ENCODE measurements at places on chromosomes 6 and 20.

GRCh38 chr6:130473886-130474285 lies 108.1 kb downstream of the TMEM200A start:
- DNase-seq, result no peak

GRCh38 chr20:48198929-48199451 lies 413.7 kb upstream of the SULF2 start:
- no peak for DNase-seq

- no peak for DNase-seq
These were observed 138.9 kb upstream of the TMEM170B start for GRCh38 chr6:11398451-11399326.

- no peak for DNase-seq
These were observed 23.2 kb downstream of the ID4 start for GRCh38 chr6:19860235-19860877.

DNA sequence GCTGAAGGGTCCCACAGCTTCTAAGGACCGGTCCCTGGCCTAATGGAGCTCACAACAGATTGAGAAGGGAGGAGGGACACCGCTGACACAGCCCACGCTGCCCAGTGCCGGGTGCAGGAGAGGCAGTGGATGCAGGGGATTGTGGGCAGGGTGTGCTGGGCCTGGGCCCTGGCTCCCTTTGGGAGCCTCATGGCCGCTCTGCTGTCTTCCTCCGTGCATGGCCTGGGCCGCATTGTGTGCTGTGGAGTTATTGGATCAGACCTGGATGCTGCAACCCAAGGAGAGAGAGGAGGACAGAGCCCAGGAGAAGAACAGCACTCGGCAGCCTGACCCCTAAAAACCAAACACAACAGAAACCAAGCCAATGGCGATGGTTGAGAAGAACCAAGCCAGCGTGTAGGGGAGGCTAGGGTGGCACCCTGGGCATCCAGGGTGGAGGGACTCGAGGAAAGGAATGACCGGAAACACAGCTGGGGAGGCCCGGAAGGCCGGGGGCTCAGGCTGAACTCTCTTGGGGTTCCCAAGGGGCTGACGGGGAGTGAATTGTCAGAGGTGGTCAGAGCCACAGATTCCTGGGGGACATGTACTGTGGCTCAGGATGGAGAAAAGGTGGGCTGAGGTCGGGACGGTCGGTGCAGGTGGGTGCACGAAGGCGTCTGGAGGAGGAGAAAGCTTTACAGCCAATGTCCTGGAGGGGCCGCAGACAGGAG lies 41.0 kb downstream of the ERMARD start:
- no peak for DNase-seq

DNA sequence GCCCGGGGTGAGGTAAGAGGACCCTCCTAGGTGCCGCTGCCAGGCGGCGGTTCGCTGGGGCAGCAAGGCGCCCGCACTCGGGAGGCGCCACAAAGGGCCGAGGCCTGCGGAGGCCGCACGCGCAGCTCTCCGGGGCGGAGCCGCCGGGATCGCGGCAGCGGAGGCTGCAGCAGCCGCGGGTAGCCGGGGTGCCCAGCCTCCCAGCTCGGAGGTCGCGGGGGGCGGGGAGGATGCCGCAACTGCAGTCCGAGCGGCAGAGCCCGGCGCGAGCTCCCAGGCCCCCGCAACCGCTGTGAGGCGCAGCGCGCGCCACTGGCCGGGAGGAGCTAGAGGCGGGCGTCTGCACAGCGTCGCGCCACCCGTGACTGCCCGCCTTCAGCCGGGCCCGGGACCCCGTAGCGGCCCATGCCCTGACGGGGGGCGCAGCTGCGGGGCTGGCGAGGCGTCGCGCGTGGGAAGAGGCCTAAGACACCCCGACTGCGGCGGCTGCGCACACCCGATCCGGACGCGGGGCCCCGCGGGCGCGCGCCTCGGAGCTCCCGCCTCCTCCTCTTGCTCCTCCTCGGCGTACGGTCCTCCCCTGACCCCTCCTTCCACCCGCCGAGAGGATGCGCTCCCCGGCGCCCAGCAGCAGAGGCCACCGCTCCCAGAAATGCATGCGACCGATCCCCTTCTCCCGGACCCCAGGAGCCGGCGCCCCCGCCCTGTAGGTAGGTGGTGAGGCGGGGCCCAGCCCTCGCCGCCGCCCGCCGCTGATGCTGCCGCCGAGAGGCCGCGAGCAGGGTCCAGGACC lies at the start of gene NCOA7:
Gene NCOA7 (plus strand): TSS at position 603 of the 793 bp plus-strand sequence. CDS start 24,395 bp downstream, outside the sequence.
- peak; percentile 93 for DNase-seq

- no peak for DNase-seq
These were observed 68.8 kb upstream of the LTV1 start for GRCh38 chr6:143774347-143774746.

GRCh38 chr20:23087587-23088251 lies 1.6 kb upstream of the CD93 start:
- DNase-seq, result no peak

GRCh38 chr6:167475947-167476346 lies 151.1 kb downstream of the TTLL2 start:
- peak; percentile 37 for DNase-seq

DNA sequence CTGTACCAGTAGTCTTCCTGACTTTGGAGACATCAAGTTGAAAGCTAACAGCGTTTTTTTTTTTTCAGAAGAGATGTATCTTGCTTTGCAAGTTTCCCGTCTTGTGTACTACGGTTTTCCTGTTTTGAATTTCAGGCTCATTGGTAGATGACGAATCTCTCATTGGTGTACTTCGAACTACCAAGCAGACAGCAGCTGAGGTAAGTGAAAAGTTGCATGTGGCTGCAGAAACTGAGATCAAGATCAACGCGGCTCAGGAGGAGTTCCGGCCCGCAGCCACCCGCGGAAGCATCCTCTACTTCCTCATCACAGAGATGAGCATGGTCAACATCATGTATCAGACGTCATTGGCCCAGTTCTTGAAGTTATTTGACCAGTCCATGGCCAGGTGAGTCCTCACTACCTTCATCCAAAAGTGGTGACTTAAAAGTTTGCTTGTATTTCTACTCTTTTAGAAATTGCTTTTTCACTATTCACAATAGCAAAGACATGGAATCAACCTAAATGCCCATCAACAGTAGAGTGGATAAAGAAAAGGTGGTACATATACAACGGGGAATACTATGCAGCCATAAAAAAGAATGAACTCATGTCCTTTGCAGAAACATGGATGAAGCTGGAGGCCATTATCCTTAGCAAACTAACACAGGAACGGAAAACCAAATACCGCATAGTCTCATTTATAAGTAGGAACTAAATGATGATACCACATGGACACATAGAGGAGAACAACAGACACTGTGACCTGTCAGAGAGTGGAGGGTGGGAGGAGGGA lies 110.6 kb upstream of the GLP1R start:
- no peak for DNase-seq

DNA sequence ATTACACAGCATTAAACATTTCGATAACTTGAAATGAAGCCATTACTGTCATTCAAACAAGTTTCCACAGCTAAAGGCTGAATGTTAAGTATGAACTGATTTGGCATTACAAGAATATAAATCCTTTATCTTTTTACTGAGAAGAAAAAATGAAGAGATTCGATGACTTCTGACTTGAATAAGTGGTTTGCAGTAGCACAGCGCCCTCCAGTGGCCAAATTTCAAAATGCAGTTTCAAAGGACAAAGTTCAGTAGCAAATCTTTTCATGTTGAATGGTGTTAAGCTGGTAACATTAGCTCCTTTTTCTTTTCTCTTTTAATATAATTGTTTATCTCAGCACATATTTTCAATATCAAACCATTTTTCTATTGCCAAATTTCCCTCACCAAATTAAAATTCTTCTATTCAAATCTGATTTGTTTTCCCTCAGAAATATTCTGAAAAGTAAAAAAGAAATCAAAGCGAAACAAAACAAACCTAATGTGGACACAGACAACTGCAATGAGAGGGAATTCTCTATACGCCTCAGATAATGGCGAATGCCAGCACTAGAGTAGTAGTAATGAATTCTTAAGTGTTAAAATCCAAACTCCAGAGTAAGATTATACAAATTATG lies 145.7 kb downstream of the BTBD9 start:
- peak; percentile 91 for DNase-seq

GRCh38 chr6:107753778-107754177 lies 70.3 kb downstream of the SCML4 start:
- no peak for DNase-seq

GRCh38 chr20:11454966-11455799 lies 462.5 kb upstream of the BTBD3 start:
- DNase-seq, result no peak

DNA sequence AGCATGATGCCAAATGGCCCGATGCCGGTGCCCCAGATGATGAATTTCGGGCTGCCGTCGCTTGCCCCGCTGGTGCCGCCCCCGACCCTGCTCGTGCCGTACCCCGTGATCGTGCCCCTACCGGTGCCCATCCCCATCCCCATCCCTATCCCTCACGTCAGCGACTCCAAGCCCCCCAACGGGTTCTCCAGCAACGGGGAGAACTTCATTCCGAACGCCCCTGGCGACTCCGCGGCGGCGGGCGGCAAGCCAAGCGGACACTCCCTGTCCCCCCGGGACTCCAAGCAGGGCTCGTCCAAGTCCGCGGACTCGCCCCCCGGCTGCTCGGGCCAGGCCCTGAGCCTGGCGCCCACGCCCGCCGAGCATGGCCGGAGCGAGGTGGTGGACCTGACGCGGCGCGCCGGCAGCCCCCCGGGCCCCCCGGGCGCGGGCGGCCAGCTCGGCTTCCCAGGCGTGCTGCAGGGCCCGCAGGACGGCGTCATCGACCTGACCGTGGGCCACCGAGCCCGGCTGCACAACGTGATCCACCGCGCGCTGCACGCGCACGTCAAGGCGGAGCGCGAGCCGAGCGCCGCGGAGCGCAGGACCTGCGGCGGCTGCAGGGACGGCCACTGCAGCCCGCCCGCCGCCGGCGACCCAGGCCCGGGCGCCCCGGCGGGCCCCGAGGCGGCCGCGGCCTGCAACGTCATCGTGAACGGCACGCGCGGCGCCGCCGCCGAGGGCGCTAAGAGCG lies 144.6 kb downstream of the SOBP start:
- no peak for DNase-seq

DNA sequence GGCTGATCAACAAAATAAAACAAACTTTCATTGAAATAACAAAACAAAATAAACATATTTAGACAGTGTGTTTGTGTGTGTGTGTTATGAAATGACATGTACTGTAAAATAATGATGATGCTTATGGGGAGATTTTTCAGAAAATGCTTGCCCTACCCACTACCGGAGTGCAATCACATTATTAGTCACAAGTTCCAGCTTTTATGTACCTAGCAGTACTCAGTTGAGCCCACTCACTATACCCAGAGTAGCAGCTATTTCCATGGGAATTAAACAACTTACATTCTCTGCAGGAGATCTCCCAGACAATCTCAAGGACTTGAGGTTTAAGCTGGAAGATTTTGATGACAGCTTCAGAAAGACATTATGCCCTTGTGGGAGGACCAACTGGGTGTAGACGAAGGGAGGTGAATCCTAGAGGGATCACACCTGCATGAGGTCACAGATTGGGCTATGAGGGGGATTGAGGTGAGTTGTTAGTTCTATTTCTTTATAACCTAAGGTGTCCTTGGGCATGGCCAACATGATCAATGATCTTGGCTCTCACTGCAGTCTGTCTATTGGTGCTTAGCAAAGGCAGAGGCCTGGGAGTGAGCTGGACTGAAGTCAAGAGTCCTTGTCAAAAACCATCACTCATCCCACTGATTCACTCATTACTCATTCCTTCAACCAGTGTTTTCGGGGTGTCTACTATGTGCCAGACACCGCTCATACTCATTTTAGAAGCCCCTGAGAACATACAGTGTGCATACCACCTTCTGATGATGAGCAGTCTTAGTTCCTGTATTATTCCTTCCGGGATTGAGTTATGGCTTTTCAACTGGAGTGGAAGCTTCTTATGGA lies 6.7 kb upstream of the CLIC5 start:
- no peak for DNase-seq

GRCh38 chr20:13611611-13612125 lies 27.1 kb downstream of the TASP1 start:
- DNase-seq, result no peak

- no peak for DNase-seq
These were observed 27.6 kb downstream of the GABRR2 start for GRCh38 chr6:89287351-89288028.

GRCh38 chr6:34602318-34603111 lies 46.4 kb upstream of the SPDEF start:
- no peak for DNase-seq

DNA sequence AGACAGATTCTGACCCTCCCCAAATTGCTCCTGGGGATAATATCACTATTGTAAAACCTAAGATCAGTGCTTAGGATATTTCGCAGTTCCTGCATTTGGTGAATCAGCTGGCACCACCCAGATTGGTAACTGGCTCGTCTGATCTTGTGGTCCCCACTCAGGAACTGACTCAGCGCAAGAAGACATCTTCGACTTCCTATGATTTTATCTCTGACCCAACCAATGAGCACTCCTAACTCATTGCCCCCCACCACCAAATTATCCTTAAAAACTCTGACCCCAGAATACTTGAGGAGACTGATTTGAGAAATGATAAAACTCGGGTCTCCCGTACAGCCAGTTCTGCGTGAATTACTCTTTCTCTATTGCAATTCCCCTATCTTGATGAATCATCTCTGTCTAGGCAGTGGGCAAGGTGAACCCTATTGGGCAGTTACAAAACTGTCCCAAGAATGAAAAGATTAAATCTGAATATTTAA lies 55.7 kb upstream of the PRND start:
- peak; percentile 83 for DNase-seq

GRCh38 chr6:133245007-133245406 lies 3.9 kb downstream of the EYA4 start:
- no peak for DNase-seq

DNA sequence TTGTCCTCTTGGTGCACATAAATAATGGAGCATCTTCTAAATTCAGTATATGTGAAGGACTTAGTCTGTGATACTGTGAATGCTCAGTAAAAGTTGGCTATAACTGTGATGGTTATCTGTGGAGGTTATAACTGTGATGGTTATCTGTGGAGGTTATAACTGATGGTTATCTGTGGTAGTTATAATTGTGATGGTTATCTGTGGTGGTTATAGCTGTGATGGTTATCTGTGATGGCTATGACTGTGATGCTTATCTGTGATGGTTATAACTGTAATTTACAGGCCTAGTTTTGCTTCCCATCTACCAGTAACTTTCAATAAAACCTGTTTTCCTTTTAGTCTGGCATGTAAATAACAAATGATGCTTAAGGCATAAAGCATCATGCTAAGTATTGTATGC lies 16.5 kb downstream of the PTK7 start:
- DNase-seq, result no peak

- no peak for DNase-seq
These were observed 45.9 kb upstream of the PXDC1 start for GRCh38 chr6:3797231-3798054.

- DNase-seq, result no peak
These were observed 10.9 kb downstream of the PLEKHG1 start for GRCh38 chr6:150610584-150610983.

GRCh38 chr6:96075826-96076225 lies 60.1 kb downstream of the FUT9 start:
- DNase-seq, result no peak

DNA sequence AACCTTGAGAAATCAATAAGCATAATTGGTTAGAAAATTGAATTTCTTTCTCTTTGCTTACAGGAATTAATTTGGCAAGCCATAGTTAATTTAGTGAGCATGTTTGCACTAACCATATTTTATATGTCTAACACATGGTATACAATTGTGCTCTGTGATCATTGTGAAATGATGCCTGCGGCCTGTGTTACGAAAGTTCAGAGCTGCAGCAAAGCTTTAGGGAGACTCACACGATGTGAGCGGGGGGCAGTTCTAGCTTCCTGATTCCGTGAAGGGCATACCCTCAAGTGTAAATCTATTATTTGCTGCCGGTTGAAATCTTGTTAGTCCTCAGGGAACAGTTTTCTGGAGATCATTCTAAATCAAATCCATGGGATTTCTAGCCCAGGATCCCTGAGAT lies 25.5 kb upstream of the ADTRP start:
- DNase-seq, result no peak

GRCh38 chr20:8242066-8242465 lies 110.0 kb downstream of the PLCB1 start:
- no peak for DNase-seq

Measured in activated effector memory CD4-positive, alpha-beta T cell treated with anti-CD3 and anti-CD28 coated beads, Interleukin-2, amount 50 U/mL, for 16 hours (primary cell).